Islet precursor cell (in vitro differentiated cells): ENCODE measurements at places on chromosomes 2 and 18.

- DNase-seq, result peak; percentile 73
These were observed 26.4 kb downstream of the RTP5 start for GRCh38 chr2:241895712-241896641.

GRCh38 chr2:200871151-200871550 lies 6.7 kb upstream of the CLK1 start:
- DNase-seq, result no peak

DNA sequence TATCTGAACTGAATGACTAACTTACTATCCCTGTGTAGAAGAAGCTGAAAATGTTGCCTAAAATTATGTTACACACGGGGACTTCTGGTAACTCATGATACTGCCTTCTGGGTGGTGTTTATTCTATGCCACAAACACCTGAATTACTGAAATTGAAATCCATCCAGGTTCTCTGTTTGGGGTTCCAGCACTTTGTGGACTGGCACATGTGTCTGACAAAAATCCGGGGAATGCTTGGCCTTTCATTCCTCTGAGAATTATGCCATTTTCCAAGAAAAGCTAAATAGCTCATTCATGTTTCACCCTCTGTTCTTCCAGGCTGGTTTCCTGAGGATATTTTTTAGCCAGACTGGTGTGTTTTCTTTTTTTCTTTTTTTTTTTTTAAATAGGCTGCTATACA lies 59.5 kb upstream of the POU3F3 start:
- no peak for DNase-seq

DNA sequence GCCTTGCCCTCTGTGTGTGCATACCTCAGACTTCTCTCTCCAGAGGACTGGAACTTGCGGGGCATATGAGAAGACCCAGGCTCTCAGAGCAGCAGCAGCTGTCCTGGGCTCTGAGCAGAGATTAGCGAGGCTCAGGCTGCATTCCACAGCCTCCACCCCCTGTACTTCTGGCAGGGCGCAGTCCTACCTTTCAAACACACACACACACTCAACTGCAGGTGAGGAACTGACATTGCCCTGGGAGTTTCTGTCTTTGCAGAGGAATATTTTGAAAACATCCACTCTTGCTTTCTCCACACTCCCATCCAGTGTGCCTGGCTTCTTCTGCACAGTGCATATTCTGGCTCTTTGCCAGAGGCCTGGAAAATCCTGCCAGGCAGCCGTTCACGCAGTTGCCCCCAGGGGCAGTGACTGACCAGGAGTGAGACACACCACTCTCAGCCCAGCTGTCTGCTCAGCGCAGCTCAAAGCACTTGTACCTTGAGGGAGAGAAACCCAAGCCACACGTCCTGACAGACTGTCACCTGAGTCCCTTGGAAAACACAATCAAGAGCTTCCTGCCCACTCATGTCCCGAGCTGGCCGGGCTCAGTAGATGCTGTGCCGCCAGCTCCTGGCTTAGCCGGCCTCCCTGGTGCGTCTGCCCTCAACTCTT lies 460.8 kb downstream of the RNF144A start:
- peak; percentile 91 for DNase-seq

DNA sequence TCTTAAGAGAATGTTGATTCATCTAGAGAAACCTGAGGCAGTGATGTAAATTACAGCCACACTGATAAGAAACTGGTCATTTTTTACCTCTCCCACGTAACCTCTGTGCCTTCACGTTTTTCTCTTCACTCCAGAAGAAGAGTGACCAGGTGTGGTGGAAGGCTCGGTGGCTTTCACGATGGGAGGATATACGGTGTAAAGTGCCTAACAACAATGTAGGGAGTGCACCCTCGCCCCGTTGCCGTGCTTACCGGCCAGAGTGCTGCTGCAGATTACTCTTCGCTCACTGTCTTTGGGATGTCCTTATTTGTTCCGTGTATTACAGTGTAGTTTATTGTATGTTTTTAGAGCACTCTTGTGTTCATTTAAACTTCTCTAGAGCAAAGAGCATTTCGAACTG lies 46.5 kb downstream of the NCK2 start:
- DNase-seq, result no peak

GRCh38 chr2:239866778-239867177 lies 158.4 kb downstream of the NDUFA10 start:
- no peak for DNase-seq
